ENCODE measurements at places on chromosomes 12 and 14.

DNA sequence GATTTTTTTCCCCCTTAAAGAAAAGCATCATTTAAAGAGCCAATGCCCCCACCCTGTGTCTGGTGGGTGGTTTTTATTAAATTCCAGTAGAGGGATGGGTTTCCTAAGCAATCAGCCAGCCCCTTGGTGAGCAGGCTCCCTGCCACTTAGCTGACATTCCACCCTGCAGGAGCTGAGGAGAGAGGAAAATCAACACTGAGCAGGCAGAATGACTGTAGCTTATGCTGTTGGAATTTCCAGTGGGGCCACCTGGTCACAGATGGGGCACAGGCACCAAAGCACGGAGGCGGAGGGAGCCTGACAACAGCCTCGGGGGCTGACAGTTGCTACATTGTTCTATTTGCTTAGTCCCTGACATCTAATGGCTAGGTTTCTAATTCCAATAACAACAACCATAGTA lies 127.7 kb downstream of the TMEM30B start:
- peak; percentile 85 for DNase-seq

DNA sequence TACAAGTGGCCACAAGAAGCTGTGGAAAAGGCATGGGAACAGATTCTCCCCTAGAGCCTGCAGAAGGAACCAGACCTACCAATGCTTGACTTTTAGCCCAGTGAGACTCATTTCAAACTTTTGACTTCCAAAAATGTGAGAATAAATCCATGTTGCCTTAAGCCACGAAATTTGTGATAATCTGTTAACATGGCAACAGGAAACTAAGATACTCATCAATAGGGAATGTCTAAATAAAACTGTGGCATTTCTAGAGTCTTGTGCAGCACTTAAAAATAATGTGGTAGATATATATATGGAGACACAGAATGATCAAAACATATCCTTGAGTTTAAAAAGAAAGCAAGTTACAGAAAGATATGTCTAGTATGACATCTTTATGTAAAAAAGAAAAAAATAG lies 12.0 kb downstream of the HECTD4 start:
- no peak for DNase-seq

DNA sequence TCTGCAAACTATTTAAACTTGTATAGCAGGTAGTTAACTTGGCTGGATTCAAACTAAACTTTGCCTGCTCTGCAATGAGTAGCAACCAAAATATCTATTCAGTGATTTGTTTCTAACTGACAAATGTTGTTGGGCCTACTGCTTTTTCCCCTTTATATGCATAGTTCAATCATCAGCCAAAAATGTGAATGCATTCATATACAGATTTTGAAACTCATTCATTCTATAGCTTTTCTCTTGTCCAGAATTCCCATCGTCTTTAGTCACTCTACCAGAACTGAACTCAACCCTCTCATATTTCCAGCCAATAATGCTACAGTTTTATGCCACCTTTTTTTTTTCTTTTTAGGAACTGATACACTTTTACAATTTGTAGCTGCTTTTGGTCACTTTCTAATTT lies 599.8 kb downstream of the RPL10L start:
- no peak for DNase-seq

DNA sequence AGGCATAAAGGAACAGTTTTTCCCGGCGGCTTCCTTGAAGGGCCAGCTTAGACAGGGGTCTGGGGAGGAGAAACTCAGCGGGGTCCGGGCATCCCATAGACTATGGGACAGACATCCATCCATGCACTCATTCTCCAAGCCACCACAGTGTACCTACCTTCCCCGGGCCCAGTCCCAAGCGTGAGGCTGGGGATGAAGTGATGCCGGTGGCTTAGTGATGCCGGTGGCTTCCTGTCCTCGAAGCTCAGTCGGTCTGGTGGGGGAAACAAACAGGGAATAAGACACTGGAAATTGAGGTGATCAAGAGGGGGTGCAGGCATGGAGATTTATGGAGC lies 421 bp downstream of the RTL1 start:
- no peak for DNase-seq

DNA sequence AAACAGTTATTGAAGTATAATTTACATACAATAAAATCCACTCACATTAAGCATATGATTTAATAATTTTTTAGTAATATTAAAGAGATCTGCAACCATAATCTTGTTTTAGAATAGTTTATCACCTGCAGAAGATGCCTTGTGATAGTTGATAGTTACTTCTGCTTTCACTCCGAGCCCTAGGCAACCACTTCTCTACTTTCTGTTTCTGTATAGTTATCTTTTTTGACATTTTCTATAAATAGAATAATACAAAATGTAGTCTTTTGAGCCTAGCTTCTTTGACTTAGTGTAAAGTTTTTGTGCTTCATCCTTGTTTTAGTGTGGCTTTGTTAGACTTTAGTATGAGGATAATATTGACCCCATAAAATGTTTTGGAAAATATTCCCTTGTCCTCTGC lies 111.0 kb downstream of the MNAT1 start:
- no peak for DNase-seq

DNA sequence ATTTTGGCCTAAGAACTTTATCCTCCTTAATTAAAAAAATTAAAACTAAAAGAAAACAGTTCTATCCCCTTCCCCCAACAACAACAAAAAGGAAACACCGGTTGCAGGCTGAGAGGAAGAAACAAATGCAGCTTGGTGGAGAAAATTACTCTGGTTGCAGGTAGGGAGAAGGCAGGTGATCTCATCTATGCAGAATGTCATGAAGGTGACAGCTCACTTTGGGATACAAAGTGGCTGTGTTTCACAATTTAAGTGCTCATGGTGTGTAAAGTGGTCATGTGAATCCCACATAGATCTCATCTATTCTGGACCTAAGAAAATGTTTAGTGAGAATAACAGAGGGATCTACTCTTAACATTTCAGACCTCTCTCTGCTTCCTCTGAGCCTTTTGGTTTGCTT lies 219.7 kb upstream of the PKP2 start:
- no peak for DNase-seq

- peak; percentile 88 for DNase-seq
Measured at GRCh38 chr12:47705566-47706425, at the start of gene RPAP3. Gene RPAP3, minus strand, starts transcription at chr12:47706030. Its CDS starts 3,190 bp downstream, at chr12:47702840.

DNA sequence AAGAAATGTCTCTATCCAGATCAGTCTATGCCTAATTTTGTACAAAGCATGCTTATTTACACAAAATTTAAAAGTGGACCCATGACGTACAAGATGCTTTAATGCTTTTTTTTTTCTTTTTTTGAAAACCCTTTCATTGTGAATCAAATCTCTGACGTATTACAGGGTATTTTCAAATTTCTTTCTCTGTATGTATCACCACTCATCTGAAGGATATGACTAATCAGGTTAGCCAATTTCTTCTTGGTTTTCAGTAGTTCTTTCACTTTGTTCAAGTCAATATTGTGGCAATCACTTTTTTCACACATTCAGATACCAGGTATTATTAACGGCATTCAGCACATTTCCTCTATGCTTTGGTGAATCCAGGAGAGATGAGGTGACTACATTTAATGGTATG lies 685.3 kb downstream of the TRHDE start:
- no peak for DNase-seq

- DNase-seq, result peak; percentile 12
Measured at GRCh38 chr12:124715121-124715990, 147.9 kb upstream of the NCOR2 start.

DNA sequence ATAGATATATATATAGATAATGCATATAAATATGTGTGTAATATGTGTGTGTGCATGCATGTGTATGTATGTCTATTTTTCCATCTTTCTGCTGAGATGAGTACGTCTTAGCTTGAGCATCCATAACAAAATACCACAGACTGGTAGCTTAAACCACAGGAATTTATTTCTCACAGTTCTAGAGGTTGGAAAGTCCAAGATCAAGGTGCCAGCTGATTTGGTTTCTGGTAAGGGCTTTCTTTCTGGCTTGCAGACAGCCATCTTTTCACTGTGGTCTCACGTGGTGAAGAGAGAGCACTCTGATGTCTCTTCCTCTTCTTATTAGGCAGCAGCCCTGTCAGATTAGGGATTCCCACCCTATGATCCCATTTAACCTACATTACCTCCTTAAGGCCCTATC lies 47.3 kb downstream of the ACSM4 start:
- no peak for DNase-seq

- DNase-seq, result no peak
Measured at GRCh38 chr12:65595016-65595560, 229.2 kb upstream of the HMGA2 start.

DNA sequence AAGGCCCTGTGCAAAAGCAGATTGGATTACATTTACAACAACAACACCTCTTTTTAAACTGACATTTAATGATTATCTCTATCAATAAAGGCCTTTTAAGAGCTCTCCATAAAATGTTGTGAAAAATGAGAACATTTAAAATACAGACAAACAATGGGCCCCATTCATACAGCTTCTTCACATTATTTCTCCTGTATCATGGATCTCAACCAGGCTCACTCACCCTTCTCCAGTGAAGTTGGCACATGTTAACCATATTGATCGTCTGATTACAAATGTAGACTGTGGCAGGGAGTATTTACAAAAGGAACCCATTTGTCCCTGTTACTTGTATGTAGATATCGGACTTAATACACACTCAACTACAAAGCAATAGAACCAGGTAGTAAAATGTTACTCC lies 220.2 kb upstream of the BTG1 start:
- DNase-seq, result no peak

- DNase-seq, result no peak
Measured at GRCh38 chr12:79486154-79486553, 204.6 kb downstream of the PAWR start.

DNA sequence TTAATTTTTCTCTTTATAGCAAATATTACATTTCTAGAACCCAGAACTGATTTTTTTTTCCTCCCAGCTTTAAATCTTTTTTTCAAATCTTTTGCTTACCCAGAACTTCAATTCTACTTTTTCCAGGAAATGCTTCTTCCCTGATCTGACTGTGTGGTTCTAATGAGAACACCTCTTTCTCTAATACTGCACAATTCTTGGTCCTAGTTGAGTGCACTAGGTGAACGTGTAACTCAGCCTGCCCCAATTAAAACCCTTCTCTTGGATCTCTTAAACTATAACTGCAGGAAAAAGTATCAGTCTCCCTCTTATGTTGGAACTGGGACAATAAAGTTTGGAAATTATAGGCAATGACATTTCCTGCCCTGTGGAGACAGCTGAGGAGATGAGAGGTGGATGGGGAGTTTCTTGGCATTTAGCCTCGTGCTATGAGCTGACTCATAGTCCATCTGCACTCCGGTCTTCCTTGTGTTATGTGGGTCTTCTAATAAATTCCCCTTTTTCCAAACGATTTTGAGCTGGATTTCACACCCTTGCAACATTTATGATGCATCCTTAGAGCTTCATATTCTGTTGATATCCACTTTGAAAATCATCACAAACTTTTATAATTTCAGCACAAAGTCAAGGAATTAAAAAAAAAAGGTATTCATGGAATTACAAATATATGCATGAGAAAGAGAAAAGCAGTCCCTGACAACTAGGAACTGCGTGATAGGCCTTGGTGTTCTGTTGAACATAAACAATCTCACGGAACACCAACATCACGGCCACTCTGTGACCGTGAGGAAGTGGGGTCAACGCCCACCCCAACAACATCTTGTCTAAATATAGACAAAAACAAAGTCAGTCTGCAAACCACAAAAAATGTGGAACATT lies 52.4 kb downstream of the BRMS1L start:
- DNase-seq, result peak; percentile 43

- DNase-seq, result peak; percentile 72
Measured at GRCh38 chr12:21416511-21417121, 20.8 kb upstream of the PYROXD1 start.

- no peak for DNase-seq
Measured at GRCh38 chr12:121223292-121224285, 13.7 kb downstream of the P2RX4 start.

- peak; percentile 14 for DNase-seq
Measured at GRCh38 chr12:98449584-98449983, 65.8 kb upstream of the TMPO start.

- no peak for DNase-seq
Measured at GRCh38 chr14:37550511-37550910, 44.5 kb downstream of the FOXA1 start.

GRCh38 chr14:22131749-22132476 lies 457.1 kb downstream of the DAD1 start:
- DNase-seq, result peak; percentile 42

DNA sequence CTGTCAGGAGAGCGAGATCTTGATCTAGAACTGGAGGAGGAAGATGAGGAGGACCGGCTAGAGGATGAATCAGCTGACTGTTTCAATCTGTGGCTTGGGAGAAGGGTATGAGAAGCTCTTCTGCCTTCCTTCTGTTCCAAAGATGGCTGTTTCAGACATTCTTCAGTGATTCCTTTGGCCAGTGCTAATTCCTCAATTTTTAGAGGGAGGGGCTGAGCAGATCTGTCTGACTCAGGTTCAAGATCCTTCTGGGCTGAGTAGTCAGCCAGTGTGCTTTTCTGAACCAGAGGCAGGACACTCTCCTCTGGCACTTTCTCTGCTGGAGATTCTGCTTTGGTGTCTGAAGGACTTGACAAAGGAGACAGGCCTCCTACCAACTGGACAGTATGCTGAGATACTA lies 15.2 kb downstream of the ACIN1 start:
- no peak for DNase-seq

DNA sequence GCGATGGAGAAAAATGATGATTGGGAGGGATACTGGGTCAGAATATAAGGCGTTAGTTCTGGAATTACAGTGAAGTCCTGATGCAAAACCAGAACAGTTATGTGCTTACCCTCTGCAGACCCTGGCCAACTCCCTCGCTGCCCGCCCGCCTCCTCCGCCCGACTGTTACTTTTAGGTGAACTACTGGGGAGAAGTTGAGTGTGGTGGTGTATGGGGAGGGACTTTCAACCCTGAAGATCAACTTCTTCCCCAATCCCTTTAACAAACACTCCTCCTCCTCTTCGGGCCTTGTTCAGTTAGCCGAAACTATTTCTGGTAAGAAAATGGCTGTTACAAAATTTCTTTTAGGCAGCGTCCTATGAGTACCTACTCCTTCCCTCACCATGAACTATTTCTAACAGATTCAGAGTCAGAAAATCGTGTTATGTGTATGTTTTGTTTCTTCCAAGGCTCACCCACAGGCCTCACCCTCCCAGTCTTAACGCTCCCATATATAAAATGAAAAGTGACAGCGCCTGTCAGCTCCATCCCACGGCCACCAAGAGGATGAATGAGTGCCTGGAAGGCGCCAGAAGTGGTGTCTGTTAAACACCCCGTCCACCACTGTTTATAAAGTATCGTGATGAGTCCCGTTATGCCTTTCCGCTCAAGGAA lies 1.3 kb downstream of the FBXO33 start:
- no peak for DNase-seq

GRCh38 chr12:121107681-121108080 lies 25.0 kb upstream of the P2RX7 start:
- no peak for DNase-seq

DNA sequence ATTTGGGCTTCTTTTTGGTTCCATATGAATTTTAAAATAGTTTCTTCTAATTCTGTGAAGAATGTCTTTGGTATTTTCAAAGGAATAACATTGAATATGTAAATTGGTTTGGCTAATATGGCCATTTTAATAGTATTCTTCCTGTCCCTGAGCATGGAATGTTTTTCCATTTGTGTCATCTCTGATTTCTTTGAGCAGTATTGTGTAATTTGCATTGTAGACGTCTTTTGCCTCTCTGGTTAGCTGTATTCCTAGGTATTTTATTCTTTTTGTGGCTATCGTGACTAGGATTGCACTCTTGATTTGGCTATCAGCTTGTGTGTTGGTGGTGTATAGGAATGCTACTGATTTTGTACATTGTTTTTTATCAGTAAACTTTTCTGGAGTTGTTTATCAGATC lies 601.9 kb downstream of the SNAPC1 start:
- no peak for DNase-seq
